HCT116 (cell line): ENCODE measurements at places on chromosomes 4 and X. TPM values are rescaled to one million over a fixed set of nuclear protein-coding genes. Genes with fewer than 3 reads are reported as not detected.

GRCh38 chr4:11860996-11861395 lies 432.3 kb upstream of the HS3ST1 start:
- no peaks in the 10 kb centered on the region for H3K27me3 ChIP-seq
- H3K36me3 ChIP-seq: no peaks in the 10 kb centered on the region
- H3K4me1 ChIP-seq: no peaks in the 10 kb centered on the region
- H3K4me3 ChIP-seq: no peak overlapping the region

DNA sequence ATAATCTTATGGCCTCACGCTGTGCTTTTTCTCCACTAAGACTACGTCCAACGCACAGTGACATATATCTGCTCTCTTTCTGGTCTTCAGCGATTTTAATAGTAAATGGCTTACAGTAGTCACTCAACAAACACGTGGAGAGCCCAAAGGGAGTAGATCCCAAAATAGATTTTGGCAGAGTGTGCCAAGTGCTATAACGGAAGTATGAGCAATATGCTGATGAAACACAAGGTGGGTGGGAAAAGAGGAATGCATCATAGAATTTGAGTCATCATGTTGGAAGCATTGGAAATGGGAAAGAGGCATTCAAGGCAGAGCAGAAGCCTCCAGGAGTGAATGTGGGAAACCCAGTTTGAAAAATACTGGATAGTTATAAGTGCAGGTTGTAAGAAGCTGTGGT lies 129.1 kb upstream of the LDB2 start:
- H3K27ac ChIP-seq: no peak overlapping the region
- no peak overlapping the region for H3K4me3 ChIP-seq
- peaks cover 40% of the 10 kb centered on the region for H3K4me1 ChIP-seq
- peak; percentile 73 for DNase-seq

DNA sequence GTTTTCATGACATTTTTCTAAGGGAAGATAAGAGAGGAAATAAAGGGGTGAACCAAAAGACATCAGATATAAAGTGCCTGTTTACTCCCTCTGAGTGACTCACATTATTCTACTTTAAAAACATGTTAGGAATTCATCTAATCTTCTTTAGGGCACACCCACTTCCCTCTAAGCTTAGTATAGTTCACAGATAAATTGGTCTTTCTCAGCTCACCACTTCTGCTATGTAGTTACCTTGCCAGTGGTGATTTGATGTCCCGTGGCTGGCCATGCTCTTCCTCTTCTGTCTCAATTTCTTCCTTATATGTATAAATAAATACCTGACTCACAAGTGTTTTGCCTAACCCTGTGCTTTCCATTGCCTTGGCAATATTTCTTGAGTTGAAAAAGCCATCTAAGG lies 96.8 kb downstream of the PDLIM5 start:
- no peaks in the 10 kb centered on the region for H3K27me3 ChIP-seq
- H3K4me3 ChIP-seq: no peak overlapping the region
- peak; percentile 43 for DNase-seq
- H3K36me3 ChIP-seq: peaks cover 8% of the 10 kb centered on the region; the same call in 1 of the 2 replicates
- H3K4me1 ChIP-seq: peaks cover 62% of the 10 kb centered on the region

DNA sequence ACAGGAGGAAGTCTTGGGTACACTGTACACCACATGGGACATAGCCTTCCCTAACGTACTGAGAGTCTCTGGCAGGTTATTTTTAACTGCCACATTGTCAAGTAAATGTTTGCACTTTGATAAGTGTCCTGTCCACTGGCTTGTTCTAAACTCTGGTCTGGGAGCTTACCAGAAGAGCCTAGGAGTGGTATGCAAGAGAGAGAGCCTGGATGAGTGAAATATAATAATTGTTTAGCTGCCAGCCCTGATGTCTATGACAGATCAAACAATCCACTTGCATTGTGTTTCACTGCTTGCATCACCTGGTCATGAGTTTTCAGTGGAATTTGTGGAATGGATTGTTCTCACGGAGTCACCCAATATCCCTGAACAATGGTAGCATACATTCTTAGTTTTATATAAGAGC lies 91.6 kb downstream of the SHROOM3 start:
- H3K27ac ChIP-seq: no peak overlapping the region
- DNase-seq: no peak
- H3K36me3 ChIP-seq: no peaks in the 10 kb centered on the region
- H3K27me3 ChIP-seq: no peaks in the 10 kb centered on the region
- no peak overlapping the region for H3K4me3 ChIP-seq

DNA sequence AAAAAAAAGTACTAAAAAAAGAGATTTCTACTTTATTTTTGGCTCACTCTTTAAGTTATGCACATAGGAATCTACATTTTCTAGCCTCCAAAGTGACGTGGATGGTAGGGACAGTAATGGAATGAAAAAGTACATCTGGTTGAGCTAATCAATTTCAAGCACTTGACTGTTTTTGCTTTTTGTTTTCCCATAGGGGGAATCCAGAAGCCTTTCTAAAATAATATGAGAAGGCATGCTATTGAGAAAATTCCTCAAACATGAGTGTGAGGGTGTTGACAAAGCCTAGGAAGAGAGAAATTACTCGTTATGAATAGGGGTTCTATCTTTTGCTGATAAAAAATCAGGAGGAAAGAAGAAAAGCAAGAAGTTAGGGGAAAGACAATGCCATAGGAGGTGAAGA lies 242.5 kb upstream of the PUDP start:
- no peak overlapping the region for H3K27ac ChIP-seq
- no peaks in the 10 kb centered on the region for H3K4me1 ChIP-seq
- H3K36me3 ChIP-seq: no peaks in the 10 kb centered on the region

Gene DGKK
- total RNA-seq: not detected

Gene GAGE12E
- not detected for total RNA-seq

Gene LRRC66
- 0.12 TPM for total RNA-seq

- H3K4me1 ChIP-seq: peaks cover 19% of the 10 kb centered on the region
- H3K4me3 ChIP-seq: no peak overlapping the region
- no peak for DNase-seq
- H3K27me3 ChIP-seq: no peaks in the 10 kb centered on the region
These were observed 81.2 kb downstream of the SPRY1 start for GRCh38 chr4:123477711-123478209.

DNA sequence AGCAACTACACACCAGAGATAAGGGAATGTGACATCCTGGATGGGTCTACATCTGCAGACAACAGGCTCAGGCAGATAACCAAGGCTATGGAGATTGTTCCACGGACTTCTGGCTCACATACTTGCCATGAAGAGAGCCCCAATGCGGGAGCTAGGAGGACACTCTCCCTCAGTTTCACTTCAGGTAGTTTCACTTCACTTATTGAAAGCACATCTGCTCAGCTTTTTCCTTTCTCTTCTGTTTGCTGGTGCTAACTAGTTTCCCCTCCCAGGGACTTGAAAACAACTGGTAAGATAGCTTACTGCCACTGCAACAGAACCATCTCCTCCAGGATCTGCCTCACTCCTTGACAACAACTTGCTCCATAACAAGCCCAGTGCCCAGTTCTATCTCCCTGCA lies 1.4 kb upstream of the CT47C1 start:
- H3K27ac ChIP-seq: no peak overlapping the region
- H3K27me3 ChIP-seq: no peaks in the 10 kb centered on the region
- no peak overlapping the region for H3K4me3 ChIP-seq

DNA sequence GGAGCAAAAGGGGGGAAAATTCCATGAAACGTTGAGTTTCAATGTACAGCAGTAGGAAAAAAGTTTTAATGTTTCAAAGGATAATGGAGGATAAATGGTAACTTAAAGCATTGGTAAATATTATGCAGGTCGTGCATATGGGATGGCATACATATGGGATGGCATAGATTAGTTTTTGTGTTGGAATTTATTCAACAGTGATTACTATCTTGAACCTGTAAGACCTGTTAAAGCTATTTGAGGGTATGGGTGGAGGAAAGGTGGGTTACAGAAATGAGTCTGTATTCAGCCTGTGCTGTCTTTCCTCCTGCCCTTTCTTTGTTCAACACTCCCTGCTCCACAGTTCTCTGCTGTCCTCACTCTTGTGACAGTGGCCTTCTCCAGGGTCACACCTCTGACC lies 54.6 kb downstream of the ARHGAP10 start:
- H3K27me3 ChIP-seq: no peaks in the 10 kb centered on the region
- peaks cover 35% of the 10 kb centered on the region for H3K4me1 ChIP-seq

Gene HGFAC
- 1.1 TPM for total RNA-seq

DNA sequence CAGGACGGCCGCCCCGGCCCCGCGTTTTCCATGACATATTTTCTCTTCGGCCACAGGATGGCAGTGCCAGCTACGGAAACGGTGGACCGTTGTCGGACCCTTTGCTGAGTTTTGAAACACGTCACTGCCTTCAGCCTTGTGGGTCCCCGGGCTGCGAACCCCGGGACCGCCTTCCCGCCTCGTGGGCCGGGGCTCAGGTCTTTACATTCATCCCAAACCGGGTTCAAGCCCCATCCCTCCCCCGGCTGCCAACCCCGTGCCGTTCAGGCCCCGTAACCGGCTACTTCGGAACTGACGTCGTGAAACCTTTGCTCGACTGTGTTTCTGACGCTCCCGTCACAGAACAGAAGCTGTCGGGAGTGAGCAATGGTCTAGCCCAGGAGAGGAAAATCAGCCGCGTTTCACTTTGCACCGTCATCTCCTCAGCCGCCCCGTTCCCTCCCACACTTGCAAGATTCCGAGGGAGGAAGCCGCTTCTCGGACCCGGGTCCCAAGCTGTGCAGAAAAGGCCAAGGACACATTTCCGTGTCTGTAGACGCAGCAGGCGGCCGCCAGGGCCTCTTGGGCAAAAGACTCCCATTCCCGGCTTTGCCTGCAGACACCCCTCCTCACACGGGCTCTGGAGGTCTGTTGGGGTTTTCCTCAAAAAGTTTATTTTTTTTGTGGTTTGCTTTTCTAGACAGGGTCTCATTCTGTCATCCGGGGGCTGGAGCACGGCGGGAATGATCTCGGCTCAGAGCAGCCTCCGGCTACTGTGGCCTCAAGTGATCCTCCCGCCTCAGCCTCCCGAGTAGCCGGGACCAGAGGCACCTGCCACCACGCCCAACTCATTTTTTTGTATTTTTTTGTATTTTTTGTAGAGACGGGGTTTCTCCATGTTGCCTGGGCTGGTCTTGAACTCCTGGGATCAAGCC lies 41.4 kb upstream of the PPP2R3B start:
- no peak for DNase-seq
- no peak overlapping the region for H3K27ac ChIP-seq
- H3K36me3 ChIP-seq: no peaks in the 10 kb centered on the region
- no peaks in the 10 kb centered on the region for H3K4me1 ChIP-seq

GRCh38 chr4:79585834-79586233 lies 177.8 kb upstream of the GK2 start:
- H3K4me1 ChIP-seq: no peaks in the 10 kb centered on the region
- H3K27me3 ChIP-seq: 0 out of 2 replicates have a peak, but pooled peaks cover 13% of the 10 kb centered on the region
- no peak overlapping the region for H3K4me3 ChIP-seq
- H3K36me3 ChIP-seq: no peaks in the 10 kb centered on the region

DNA sequence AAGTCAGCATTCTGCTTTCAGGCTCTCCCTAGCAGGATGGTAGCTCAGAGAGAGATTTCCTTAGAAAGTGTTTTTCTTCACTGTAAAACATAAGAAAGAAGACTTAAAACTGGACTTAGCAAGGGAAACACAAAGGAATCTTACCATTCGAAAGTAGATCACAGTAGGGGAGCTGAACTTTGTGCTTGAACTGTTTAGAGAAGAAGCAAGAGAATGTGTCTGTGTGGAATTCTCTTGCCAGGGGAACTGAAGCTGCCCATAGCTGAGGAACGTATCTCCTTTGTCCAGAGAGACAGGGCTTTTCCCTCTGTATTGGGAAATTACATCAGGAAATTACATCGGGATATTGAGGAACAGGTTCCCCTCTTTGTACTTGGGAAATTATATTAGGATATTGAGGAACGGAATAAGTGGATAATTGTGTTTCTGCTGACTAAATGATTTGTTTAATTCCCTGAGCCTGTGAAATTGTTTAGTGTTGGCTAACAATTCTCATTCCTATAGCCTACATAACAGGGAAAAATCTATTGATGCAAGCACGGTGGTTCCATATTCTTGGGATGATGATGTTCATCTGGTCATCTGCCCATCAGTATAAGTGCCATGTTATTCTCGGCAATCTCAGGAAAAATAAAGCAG lies 21.2 kb downstream of the SRD5A3 start:
- H3K4me3 ChIP-seq: no peak overlapping the region
- no peak for DNase-seq
- no peaks in the 10 kb centered on the region for H3K27me3 ChIP-seq
- no peak overlapping the region for H3K27ac ChIP-seq

Gene HTN3
- total RNA-seq: not detected

GRCh38 chr4:74370912-74371311 lies 6.0 kb downstream of the EREG start:
- DNase-seq: peak; percentile 70
- peak overlapping the region; percentile 94 for H3K27ac ChIP-seq
- H3K27me3 ChIP-seq: no peaks in the 10 kb centered on the region

Gene VGLL1
- not detected for total RNA-seq

DNA sequence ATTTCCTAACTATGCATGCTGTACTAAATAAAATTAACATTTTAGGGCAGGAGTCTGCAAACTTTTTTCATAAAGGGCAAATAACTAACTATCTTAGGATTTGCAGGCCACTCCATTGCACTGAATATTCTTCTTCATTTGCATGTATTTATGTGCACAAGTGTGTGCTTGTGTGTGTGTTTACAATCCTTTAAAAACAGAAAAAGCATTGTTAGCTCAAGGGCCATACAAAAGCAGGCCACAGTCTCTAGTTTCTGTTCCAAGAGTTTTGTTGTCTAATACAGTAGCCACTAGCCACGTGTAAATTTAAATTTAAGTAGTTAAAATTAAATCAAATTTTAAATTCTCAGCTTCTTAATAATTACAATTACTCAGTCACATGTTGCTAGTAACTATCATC lies 621.8 kb downstream of the TMA16 start:
- no peaks in the 10 kb centered on the region for H3K4me1 ChIP-seq
- H3K4me3 ChIP-seq: no peak overlapping the region
- no peak overlapping the region for H3K27ac ChIP-seq

Gene MAML3
- 3.1 TPM for total RNA-seq

- no peaks in the 10 kb centered on the region for H3K27me3 ChIP-seq
- no peak overlapping the region for H3K27ac ChIP-seq
- H3K36me3 ChIP-seq: no peaks in the 10 kb centered on the region
- no peak for DNase-seq
- H3K4me3 ChIP-seq: no peak overlapping the region
- no peaks in the 10 kb centered on the region for H3K4me1 ChIP-seq
These were observed 474.1 kb downstream of the PDGFC start for GRCh38 chr4:156497486-156497885.

DNA sequence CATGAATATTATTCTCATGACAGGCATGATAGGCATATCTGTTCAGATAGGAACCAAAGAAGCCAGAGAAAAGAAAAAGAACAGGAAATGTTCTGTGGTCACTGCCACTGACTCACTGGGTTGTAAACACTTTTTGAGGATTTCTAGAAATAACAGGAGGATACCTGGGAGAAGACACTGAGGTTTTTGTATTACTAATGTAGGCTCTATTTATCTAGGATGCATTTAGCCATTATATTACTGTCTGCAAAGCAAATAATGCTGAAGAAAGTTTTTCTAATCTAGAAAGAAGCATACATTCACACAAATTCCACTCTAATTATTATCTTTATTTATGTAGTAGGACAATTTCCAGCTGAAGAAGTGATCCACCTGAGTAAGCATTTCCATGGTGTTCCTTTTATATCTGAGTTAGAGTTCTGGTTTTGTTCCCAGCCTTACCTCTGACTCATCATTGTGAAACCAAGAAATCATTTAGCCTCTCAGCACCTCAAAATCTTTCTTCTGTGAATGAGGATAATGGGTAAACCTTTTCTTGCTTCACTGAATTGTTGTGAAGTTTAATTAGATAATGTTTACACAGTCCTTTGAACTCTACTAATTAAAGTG lies 40.2 kb upstream of the EPGN start:
- peak; percentile 87 for DNase-seq
- H3K27me3 ChIP-seq: no peaks in the 10 kb centered on the region
- H3K4me3 ChIP-seq: no peak overlapping the region
- H3K27ac ChIP-seq: peak overlapping the region; percentile 90
- no peaks in the 10 kb centered on the region for H3K36me3 ChIP-seq
- H3K4me1 ChIP-seq: peaks cover 20% of the 10 kb centered on the region
